Esophagus mucosa (tissue), 1 donor: ENCODE measurements at places on chromosomes 5 and 9. TPM values are rescaled to one million over a fixed set of nuclear protein-coding genes. Genes with fewer than 3 reads are reported as not detected.

GRCh38 chr9:37942621-37943344, 38.9 kb upstream of the SLC25A51 start:
- peak; percentile 57 for ATAC-seq

DNA sequence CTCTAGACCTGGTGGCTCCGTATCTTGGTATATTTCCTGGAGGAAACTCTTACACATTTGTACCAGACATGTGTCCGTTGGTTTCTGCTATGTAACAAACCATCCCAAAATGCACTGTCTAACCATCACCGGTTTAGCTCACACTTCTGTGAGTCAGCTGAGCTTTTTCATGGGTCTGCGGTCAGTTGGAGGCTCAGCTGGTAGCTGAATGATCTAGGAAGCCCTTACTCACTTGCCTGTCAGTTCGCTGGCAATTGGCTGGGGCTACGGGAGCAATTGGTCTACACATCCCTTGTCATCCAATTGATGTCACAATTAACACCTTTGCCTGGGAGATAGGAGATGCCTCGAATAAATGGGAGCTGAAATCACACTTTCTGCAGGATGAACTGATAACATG, 11.6 kb upstream of the WHRN start:
- no peak for ATAC-seq

- no peak for ATAC-seq
Measured at GRCh38 chr9:27474305-27474704, 49.8 kb upstream of the IFNK start.

The DIAPH1 gene
- total RNA-seq = 108 TPM

The SLC6A3 gene
- total RNA-seq = 0.16 TPM
